ENCODE measurements at places on chromosomes 6 and 20.

DNA sequence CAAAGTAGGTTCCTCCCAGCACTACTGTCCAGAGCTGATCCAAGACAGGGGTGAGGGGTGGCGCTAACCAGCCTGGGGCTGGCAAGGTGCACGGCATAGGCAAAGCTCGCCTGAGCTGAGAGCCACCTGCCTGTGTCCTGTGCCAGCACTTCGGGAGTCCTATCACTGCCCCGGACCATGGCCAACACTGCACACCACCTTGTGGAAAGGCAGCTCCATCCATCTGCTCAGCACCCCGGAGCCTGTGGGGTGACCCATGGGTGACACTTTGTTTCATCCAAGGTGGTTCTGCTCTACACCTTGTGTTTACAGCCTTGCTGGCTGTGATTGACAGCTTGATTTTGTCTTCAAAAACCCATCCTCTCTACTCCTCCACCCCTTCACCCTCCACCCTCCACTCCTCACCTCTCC, 32.9 kb upstream of the GATA5 start:
- no peak for DNase-seq

DNA sequence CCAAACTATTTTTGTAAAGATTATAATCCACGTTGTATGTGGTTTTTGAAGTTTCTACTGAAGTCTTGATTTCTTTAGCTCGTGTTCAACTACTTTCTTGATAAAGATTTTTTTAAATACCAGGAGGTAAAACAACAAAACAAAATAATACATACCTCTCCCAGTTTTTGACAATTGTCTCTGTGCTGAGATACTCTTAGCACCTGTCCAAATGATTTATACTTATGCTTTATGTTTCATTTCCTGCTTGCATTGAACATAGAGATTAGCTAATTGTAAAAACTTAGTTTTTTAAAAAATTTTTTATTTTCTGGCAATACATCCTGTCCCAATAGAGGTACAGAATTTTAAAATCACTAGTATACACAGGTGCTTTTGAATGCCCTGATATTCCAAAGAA, 506.9 kb upstream of the ADGRB3 start:
- DNase-seq = no peak

GRCh38 chr6:44068607-44069296, 58.5 kb downstream of the MRPL14 start:
- DNase-seq = no peak

GRCh38 chr6:20696676-20697075, 162.4 kb downstream of the CDKAL1 start:
- no peak for DNase-seq

- DNase-seq = no peak
Observed at GRCh38 chr6:41088451-41088850, 15.7 kb downstream of the NFYA start.

DNA sequence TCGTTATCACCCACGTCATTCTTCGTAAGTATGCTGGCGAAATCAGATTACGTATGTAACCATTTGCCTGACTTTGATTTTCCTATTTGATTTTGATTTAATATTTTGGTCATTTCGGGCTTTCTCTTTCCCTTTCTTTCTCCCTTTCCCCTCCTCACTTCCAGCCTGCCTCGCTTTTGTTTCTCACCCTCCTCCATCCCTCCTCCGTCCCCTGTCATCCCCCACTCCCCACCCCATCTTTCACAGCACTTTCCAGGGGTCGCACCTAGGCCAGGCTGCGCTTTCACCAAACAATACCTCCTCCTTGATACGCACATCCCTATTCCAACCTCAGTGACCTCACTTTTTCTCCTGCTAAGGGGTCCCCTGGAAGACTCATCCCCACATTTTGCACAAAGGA, 194.6 kb upstream of the SNX9 start:
- DNase-seq = no peak

- no peak for DNase-seq
Observed at GRCh38 chr6:30754631-30755030, 10.3 kb upstream of the IER3 start.

All from stimulated activated CD8-positive, alpha-beta memory T cell treated with anti-CD3 and anti-CD28 coated beads, Interleukin-2, amount 100 ng/mL, for 1 hour (primary cell).